ENCODE measurements at places on chromosomes 6 and 20.

- DNase-seq = no peak
Measured at GRCh38 chr6:26094036-26094435, 6.8 kb downstream of the HFE start.

DNA sequence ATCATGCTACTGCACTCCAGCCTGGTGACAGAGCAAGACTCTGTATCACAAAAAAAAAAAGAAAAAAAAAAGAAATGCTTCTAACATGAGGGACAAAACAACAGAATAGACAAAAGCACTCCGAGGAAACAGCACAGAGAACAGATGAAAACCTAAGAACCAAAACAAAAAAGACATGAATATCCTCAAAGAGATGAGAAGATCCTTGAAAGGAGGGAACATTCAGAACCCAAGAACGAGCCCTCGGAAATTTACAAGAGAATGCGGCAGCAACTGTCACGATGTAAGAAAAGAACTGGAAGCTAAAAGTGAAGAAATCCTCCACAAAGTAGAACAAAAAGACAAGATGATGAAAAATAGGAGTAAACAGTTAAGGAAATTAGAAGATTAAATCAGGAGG, 21.2 kb downstream of the ADA start:
- no peak for DNase-seq

- no peak for DNase-seq
Measured at GRCh38 chr6:42761287-42762067, 15.6 kb upstream of the TBCC start.

DNA sequence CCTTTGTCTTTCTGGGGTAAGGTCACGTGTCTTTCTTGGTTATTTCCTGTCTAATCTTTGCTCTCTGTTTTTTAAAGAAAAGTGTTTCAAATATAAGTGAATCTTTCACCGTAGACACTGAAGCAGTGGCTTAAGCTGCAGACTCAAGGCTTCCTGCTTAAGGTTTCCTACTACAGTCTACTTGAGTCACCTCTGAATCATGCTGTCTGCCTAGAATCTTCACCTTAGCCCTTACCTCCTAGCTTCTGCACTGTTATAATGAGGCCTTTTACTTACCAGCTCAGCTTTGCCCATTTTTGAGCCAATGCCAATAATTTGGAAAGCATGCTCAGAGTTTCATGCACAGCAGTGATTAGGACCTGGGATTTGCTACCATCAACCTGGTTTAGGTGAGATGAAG, 30.6 kb downstream of the ADGRF4 start:
- DNase-seq = no peak

- DNase-seq = peak; percentile 1
Measured at GRCh38 chr6:49151461-49151860, 311.6 kb downstream of the MMUT start.

- peak; percentile 87 for DNase-seq
Measured at GRCh38 chr6:106339334-106340029, 13.9 kb upstream of the ATG5 start.

- no peak for DNase-seq
Measured at GRCh38 chr6:157186785-157187181, 136.5 kb downstream of the TMEM242 start.

GRCh38 chr6:39471954-39472659, 149.6 kb upstream of the KCNK16 start:
- DNase-seq = no peak

DNA sequence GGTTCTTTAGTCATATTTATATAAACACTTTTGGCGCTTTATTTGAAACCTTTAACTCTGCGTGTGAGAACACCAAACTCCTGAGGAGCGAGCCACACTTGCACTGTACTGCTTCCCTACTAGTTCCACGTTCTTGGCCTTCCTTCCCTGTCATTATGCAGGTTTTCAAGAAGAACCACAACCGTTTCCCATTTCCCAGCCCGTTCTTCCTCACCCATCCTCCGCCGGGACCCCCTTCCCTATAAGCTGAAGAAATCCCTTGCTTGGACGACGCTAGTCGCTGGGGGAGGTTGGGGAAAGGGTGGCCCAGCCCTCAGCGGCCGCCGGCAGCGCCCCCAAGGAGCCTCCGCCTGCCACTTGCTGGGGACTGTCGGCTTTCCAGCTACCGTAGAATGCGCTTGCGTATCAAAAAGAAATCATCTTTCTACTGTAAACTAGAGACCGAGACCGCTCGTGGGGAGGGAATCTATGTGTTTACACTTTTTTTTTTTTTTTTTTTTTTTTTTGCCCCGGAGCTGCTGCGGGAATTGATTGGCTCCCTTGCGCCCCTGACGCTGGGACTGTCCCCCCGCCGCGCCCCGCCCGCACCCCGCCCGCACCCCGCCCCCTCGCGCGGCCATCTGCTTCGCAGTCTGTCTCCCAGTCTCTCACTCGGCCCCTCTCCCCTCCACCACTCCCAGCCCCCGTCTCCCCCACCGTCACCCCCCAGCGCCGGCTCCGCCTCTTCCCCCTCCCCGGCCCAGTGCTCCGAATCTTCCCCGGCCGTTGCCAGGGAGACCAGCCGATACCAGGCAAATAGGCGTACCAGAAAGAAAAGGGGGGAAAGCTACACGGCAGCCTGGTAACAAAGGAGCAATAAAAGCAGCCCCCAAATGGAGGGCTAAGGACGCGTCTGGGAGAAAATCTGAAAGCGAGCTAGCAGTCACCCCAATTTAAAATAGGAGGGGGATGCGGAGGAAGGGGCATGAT, 2.3 kb upstream of the MARCKS start:
- DNase-seq = peak; percentile 80

DNA sequence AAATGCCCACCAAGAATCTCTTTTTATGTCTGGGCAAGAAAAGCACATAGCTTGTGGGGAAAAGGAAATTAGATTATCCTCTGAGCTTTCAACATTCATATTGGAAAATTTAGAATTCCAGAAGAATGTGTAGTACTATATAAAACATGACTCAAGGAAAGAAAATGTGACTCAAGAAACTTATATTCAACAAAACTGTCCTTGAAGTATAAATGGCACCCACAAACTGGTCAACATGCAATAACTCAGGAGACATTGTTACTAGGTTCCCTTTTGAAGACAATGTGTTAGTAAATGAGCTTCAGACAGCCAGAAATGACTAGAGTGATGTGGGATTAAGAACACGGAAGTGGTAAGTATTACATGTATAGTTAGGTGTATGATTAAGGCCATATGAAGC, 26.1 kb upstream of the TINAG start:
- peak; percentile 85 for DNase-seq

Data from LHCN-M2 (cell line).